ENCODE measurements at places on chromosomes 2 and 18.

DNA sequence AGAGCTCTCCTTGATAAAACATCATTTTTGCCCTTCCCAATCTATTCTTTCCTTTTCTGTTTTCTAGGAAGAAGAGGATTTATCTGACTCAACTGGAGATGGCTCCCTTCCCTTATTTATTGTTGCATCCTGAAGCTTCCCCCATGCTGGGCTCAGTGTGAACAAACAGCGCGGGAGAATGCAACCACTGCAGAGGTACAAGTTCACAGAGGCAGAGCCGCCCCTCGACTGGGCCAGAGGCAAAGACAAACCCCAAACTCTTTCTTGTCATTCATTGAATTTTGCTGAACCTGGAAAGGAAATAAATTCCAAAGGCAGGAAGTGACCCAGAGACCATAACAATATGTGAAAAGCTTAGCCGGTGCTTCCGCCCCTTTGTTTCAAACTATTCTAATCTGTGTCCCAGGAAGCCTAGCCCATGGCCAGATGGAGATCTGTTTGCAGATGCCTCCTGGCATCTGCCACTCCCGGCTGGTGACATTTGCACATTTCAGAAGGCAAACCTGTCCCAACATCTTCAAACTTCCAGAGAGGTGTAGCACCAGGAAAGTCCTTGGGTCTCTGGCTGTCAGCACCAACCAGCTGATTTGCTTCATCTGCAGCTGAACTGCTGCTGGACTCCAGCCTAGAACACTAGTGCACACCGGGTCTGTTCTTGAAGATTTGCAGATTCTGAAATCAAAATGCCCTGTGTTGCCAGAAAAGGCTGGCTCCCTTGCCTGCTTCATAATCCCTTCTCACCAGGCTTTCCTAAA is 79.4 kb upstream of the MAP4K3 start:
- no peak for DNase-seq

DNA sequence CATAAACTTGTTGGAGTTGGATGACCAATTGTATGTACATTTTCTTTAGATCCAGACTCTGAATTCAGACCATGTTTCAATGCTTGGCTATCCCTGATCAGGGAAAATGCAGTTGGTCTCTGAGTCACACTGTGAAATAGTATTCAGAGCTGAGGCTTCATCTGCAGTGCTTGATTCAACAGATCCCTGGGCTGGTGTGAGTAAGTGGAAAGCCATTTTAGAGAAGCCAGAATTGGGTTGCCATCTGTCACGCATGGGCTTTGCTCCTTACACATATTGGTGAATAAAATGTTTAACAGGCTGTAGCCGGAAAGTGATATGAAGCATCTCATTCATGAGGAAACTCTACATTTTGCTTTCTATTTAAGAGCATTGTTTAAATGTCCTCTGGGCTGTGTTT is 50.0 kb upstream of the ACYP2 start:
- DNase-seq: no peak

- DNase-seq: no peak
Observed at GRCh38 chr18:32343634-32344033, 127.0 kb downstream of the GAREM1 start.

DNA sequence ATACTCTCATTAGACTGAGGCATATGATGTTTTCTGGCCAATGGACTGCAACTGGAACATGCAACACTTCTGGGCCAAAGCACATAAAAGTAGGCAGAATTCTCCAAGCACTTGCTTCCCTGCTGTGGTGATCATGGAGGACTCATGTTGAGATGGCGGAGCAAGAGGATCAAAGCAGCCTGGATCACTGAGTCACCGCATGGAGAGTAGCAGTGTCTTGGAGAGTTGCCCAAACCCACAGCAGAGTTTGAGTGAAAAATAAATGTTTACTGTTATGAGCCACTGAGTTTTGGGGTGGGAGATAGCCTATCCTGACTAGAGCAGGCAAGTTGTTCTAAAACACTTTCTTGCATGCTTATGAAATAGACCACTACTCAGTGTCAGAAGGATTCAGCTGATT is 359.5 kb downstream of the ZNF521 start:
- DNase-seq: no peak

DNA sequence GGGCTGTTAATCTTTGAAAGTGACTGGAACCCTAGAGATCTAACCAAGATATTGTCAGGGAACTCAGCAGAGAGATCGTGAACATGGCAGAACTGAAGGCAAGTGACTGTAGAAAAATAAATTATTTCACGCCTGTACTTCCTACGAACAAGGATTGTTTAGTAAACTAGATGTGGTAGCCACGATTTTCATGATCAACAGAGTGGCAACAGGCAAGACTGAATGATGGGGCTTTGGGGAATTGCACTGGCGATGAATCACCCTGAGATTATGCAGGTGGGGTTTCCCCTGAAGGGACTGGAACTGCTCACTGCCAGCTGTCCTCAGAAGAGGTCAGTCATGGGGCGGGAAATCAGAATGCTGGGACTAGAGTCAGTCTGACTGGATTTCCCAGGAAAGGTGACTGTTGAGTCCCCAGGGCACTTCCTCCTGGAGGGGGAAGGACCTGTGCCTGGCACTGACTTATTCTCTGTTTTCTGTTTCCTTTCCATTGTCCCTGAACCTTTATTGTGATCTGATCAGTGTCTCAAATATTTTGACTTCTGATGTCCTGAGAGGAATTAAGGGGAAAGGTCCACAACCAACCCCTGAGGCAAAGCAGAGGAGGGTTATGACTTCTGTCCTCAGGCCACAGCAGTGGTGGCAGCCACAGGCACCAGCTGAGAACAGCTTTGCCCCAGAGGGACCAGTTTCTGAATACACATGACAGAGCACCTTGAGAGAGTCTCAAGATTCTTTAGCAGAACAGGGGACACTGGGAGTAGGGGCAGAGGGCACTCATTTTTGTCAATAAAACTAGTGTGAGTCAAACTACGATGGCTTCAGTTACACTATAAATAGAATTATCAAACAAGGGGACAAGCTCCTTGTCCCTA is 70.0 kb downstream of the NAB1 start:
- peak; percentile 67 for DNase-seq

DNA sequence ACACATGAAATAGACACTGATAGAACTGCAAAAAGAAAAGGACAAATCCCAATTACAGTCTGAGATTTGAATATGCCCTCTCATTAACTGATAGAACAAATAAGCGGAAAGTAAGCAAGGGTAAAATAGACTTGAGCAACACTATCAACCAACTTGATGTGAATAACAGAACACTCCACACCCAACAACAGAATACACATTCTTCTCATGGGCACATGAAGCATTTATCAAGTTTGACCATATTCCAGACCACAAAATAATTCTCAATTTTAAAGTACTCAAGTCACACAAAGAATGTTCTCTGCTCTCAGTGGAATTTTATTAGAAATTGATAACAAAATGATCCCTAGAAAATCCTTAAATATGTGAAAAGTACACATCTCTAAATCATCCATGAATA is 19.0 kb downstream of the ETAA1 start:
- no peak for DNase-seq

DNA sequence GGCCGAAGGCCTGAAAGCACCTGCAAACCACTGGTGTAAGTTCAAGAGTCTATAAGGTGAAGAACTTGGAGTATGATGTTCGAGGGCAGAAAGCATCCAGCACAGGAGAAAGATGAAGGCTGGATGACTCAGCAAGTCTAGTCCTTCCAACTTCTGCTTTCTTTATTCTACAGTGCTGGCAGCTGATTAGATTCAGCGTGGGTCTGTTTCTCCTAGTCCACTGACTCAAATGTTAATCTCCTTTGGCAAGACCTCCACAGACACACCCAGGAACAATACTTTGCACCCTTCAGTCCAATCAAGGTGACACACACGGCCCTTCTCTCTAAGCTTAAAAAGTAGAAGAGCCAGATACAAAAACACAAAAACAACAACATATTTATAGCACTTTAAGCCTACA is 43.4 kb downstream of the NMS start:
- DNase-seq: no peak

GRCh38 chr2:65577654-65578053 is 145.3 kb upstream of the SPRED2 start:
- no peak for DNase-seq

- no peak for DNase-seq
Observed at GRCh38 chr2:160454070-160454797, 39.4 kb downstream of the RBMS1 start.

DNA sequence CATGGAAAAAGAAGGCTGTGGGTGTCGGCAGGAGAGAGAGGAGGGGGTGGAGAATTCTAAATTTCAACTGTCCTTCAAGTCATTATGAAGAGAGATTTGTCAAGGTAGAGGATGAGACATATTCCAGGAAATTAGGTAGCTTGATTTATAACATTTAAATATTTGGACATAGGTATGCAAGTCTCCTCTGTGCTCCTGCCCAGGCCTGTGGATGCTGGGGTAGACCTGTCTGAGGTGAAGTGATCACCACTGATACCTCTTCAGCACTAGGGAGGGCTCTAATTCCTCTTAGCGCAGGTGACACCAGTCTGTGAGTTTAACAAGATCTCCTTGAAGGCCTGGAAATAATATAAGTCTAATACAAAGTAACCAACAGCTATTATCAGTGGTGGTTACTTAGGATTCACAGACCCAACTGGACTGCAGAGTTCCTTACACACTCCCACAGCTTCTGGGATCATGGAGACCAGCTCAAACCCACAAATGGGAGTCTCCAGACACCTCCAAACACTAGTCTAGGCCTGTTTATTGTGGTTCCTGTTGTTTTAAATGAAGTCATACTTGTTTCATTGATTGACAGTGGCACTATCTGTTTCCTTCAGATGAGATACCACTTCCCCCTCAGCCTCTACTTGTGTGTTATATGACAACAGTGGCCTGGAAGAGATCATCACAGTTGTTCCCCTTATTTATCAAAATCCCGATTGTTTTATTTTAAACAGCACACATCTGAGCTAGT is 104.1 kb upstream of the ITPRID2 start:
- DNase-seq: no peak

GRCh38 chr18:25248755-25249154 is 103.2 kb downstream of the ZNF521 start:
- no peak for DNase-seq

DNA sequence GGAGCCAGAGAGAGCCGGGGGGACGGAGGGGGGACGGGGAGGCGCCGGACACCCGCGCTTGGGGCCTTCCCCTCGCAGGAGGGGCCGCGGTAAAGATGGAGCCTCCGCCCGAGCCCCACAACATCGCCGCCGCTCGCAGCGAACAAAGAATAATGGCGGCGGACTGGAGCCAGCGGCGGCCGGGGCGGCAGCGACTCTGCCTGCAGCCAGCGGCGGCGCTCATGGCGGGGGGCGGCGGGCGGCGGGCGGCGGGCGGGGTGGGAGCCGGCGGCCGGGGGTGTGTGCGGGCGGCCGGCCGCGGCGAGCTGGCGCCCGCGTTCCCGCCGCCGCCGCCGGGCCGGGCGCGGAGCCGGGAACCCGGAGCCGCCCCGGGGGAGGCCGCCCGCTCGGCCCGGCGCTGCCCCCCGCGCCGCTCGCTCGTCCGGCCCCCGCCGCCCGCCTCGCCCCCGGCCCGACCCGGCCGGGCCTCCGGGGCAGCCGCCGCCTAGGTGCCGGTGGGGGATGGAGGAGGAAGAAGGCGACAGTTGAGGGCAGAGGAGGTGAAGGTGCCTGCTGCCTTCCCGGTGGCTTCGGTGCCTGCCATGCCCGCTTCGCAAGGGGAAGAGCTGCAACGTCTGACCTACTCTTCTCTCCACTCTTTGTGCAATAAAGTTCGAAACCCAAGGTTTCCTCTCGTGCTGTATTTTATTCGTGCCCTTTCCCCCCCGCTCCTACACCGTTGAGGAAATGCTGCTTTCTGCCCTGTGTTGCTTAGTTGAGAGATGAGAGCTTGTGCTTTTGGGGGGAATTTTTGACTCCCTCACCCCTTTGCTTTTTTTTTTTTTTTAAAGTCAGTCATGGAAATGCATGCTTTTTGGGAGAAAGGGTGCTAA is 634 bp downstream of the CREB1 start:
- peak; percentile 41 for DNase-seq

- DNase-seq: no peak
Observed at GRCh38 chr2:1478311-1479305, 65.3 kb downstream of the TPO start.

GRCh38 chr2:223494942-223495341 is 107.2 kb downstream of the SCG2 start:
- no peak for DNase-seq

DNA sequence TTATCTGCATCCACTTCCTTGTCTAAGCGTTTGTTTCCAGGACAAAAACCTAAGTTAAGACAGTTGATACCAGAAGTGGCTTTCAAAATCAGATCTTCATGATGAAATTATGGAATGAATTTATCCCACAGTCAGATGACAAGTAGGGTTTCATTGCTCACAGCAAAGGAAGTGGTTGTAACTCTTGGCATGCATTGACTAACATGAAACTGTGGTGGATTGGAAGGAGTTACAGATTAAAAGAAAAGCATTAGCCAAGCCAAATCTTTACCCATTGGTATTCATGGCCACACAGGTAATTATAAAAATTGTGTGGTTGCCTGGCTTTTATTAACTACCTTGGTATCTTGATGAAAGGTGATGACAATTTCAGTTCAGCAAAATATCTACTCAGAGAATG is 438.0 kb upstream of the NXPH2 start:
- DNase-seq: no peak

- DNase-seq: peak; percentile 48
Observed at GRCh38 chr2:98281607-98282006, 64.6 kb upstream of the CNGA3 start.

DNA sequence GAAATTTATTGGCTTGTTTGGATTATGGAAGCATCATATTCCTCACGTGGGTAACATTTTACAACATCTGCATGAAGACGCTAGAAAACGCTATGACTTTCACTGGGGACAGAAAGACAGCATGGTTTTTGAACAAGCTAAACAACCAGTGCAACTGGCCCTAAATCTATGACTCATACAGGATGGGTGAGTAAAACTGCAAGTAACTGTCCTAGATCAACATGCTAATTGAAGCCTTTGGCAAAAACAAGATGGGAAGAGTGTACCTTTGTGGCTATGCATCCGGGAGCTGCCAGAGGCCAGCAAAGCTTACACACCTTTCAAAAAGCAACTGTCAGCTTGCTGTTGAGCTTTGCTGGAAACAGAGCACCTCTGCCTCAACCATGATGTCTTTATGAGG is 1096.0 kb upstream of the DDX18 start:
- DNase-seq: no peak

DNA sequence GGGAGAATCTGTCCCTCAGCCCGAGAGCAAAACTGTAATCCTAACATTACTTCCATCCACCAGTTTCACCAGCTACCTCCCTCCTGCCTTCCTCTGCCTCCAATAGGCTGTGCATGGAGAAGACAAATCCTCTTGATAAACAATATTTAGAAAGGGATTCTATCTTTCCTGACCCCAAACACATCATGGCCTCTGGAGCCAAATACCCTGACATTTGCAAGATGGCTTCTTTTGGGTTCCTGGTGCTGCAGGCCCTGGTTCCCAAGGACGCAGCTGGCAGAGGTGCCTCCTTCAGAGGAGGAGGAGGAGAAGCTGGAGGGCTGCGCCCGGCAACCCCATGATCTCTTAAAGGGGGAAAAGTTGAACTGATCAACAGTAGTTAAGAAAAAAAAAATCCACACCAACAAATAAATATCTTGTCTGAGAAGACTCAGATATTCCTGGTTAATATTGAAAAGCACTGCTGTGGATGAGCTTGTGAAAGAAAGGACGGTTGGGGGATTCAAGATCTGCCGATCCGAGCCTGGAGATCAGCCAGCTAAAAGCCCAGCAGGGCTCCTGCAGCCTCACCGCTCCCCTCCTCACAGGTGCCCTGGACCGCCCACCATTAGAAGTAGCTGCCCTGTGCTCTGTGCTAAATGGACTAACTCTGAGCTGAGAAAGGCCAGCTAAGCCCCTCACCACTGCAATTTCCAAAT is 116.8 kb downstream of the MSH2 start:
- DNase-seq: no peak

- DNase-seq: no peak
Observed at GRCh38 chr2:26284132-26284531, 39.4 kb downstream of the HADHB start.

All from GM10248 (cell line).